ENCODE measurements at places on chromosomes 1 and 21.

- DNase-seq: no peak
Measured at GRCh38 chr1:167473761-167474160, 44.6 kb downstream of the CD247 start.

DNA sequence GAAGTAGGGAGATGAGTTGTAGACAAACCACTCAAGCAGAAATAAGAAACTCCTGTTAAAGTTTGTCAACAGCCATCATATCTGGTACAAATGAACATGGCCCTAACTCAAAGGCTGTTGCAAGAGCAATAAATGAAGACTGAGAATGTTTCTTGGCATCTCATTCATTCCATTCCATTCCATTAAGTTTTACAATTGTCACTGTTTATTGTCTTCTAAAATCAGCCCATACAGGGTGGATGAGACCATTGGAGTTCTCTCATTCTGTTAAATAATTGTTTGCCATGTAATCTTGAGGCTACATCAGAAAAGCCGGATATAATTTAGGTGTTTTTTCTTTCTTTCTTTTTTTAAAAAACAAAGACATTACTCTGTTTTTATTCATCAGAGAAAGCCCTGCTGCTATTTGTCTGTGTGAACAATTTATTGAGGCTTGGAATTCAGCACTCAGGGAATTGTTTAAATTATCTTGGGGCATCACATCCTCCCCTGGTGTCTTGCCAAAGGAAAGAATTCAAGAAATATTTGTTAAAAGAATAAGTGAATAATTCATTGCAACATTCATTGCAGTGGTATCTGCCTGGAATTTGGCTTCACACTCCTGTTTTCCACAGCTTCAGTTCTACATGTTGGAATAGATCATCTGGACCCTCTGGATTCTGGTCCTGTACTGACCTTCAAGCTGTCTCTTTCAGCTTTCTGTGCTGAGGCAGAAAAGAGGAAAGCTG is 604.5 kb downstream of the PLPP3 start:
- DNase-seq: no peak

- DNase-seq: peak; percentile 27
Measured at GRCh38 chr1:7669559-7670311, 101.4 kb upstream of the VAMP3 start.

DNA sequence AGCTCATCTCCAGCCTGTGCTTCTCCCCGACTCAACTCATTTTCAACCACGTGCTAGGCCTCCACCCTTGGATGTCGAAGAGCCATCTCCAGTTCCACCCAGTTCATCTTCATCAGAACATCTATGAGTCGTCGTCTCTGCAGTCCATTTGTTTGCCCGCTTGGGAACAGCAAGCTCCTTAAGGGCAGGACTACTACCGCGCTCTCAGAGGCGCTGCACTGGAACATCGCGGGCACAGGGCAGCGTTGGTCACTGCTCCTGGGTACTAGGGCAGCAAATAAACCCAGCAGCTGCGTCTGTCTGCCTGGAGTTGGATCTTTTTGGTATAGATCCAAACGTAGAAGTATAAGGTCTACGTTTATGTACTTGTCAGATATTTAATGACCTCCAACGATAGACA is 478 bp upstream of the PRDM2 start:
- no peak for DNase-seq

DNA sequence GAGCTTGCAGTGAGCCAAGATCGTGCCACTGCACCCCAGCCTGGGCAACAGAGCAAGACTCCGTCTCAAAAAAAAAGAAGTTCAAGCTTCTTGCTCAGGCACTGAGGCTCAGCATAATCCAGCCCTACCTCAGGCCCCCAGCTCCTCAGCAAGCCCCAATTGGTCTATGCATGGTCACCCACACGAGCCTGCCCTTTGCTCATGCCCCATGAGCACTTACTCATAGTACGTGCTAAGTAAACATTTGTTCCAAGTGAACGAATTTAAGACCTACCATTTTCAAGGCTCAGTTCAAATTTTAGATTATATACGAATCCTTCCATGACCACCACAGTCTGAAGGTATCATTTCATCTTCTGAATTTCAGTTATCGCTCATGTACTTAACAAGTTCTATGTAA is 4.3 kb downstream of the PDZK1 start:
- DNase-seq: no peak

DNA sequence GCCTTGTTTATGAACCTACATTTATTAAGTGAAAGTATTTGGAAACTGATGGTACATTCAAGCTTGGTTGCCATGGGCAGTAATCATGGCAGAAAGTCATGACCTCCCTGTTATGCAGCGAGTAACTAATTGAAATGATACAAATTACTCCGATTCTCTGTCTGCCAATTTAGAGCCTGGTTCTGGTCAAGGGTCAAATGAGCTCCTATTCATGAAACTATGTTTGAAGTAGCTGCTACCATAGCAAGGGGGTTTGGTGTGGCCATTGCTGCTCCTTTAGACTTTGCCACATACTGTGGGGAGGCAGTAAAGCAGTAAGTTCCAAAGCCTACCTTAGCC is 187.2 kb upstream of the FOXD3 start:
- DNase-seq: no peak

DNA sequence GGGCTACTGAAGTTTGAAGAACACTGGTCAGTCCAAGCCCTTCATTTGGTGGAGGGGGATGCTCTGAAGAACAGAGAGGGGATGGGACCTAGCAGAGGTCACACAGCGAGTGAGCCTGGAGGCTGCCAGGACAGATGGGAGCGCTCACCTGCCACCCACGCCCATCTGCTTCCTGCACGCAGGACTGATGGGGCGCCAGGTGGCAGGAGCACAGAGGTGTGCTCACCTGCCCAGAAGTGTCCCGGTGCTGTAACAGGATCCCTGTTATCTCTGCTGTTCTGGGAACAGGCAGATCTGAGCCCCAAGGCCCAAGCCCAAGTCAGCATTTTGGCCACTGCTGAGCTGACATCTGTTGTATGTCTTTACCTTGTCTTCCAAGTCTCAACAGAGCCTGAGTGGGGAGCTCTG is 40.5 kb downstream of the EPHB2 start:
- DNase-seq: no peak

DNA sequence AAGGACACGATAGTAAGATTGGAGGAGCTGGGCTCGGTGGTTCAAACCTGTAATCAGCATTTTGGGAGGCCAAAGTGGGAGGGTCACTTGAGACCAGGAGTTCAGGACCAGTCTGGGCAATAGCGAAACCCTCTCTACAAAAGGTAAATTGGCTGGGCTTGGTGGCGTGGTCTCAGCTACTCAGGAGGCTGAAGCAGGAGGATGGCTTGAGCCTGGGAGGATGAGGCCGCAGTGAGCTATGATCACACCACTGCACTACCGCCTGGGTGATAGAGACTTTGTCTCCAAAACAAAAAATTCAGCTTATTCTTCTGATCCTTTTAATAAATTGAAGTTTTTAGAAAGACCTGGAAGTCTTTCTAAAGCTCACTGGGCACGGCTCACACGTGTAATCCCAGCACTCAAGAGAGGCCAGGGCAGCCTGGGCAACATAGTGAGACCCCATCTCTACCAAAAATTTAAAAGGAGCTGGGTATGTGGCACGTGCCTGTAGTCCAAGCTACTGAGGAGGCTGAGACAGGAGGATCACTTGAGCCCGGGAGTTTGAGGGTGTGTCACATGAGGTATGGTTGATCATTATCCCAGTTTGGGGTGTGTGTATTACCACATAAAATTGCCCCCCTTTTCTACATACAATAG is 15.3 kb downstream of the MASP2 start:
- DNase-seq: no peak

- DNase-seq: no peak
Measured at GRCh38 chr1:29327223-29327935, 91.1 kb downstream of the PTPRU start.

DNA sequence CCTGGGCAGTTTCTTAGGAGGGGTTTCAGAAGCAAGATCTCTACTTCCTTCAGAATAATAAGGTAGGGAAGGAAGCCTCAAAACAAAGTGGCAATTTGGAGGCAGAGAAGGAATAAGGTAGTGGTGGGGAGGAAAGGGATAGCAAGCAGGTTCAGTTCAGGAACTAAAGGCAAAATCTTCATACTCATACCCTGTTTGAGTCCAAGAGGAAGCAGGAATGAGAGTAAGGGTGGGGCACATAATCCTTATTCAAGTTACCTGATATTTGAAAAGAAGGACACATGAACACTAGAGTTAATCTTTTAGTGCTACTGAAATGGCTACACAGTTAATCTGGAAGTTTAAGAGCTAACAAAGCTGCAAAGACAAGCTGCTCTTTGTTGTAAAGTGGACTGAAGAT is 8.4 kb upstream of the RBM8A start:
- no peak for DNase-seq

DNA sequence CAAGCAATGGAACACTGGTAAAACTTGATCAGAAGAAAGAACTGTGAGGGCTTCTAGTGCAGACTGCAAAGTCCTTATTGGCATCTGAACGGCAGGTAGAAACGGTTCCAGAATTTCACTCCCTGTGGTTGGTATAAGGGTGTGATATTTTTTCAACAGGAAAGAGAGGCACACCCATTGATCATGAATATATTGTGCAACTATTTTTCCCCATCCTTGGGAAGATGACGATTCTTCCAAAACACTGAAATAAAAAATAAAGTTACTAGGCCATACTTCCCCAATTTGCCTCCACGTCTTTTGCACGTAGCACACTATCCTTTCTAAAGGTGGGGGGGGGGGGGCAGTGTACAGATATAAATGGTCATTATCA is 49.6 kb downstream of the TARBP1 start:
- no peak for DNase-seq

- no peak for DNase-seq
Measured at GRCh38 chr21:44752671-44753235, 41.4 kb upstream of the TSPEAR start.

GRCh38 chr1:92410706-92411105 is 76.0 kb downstream of the GFI1 start:
- DNase-seq: no peak

GRCh38 chr21:30408782-30409494 is 13.1 kb downstream of the KRTAP13-1 start:
- DNase-seq: no peak

GRCh38 chr1:93988634-93989350 is 79.6 kb upstream of the GCLM start:
- no peak for DNase-seq

GRCh38 chr1:160097151-160097910 is 1.1 kb downstream of the IGSF8 start:
- peak; percentile 40 for DNase-seq

- no peak for DNase-seq
Measured at GRCh38 chr21:35565204-35565611, 495.1 kb downstream of the SETD4 start.

- no peak for DNase-seq
Measured at GRCh38 chr1:97918961-97919360, 1.9 kb downstream of the DPYD start.

GRCh38 chr1:225422031-225422605 is 5.7 kb downstream of the LBR start:
- no peak for DNase-seq

DNA sequence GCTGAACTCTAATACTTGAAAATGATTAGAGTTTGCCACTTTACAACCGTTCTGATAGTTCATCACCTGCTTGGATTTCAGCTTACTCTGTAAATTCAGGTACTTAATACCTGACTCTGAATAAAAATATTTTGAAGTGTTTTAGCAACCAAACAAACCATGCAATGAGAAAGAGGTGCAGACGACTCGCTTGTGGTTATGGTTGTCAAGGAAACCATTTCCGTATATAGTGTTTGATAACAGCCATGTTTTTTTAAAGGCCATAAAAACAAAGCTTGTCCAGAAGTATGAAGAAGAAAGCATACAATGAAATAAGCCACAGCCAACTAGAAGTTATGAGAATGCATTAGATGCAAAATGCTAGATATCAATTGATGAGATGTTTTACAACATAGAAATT is 167.2 kb upstream of the HMCN1 start:
- no peak for DNase-seq

GRCh38 chr1:31370565-31370964 is 2.3 kb downstream of the FABP3 start:
- no peak for DNase-seq

GRCh38 chr1:9426291-9426711 is 113.0 kb upstream of the SLC25A33 start:
- DNase-seq: peak; percentile 35

GRCh38 chr1:168421399-168422004 is 122.3 kb downstream of the XCL2 start:
- DNase-seq: no peak

DNA sequence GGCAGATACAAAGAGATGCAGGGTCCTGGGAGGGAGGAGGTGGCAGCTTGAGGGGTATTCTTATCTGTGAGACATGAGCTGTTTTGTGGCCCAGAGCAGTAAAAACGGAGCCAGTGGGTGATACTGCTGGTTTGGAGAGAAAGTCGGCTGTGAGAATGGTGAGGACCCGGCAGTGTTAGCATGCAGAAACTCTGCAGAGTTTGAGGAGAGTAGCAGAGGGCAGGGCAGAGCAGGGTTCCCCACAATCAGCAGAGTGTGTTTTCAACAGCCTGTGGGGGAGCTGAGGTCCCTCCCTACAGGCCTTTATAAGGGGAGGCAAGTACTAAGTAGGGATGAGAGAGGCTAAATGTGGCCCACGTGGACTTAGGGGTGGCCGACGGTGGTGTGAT is 423 bp downstream of the SLAMF8 start:
- DNase-seq: no peak
